ENCODE measurements at places on chromosomes 1 and 21.

DNA sequence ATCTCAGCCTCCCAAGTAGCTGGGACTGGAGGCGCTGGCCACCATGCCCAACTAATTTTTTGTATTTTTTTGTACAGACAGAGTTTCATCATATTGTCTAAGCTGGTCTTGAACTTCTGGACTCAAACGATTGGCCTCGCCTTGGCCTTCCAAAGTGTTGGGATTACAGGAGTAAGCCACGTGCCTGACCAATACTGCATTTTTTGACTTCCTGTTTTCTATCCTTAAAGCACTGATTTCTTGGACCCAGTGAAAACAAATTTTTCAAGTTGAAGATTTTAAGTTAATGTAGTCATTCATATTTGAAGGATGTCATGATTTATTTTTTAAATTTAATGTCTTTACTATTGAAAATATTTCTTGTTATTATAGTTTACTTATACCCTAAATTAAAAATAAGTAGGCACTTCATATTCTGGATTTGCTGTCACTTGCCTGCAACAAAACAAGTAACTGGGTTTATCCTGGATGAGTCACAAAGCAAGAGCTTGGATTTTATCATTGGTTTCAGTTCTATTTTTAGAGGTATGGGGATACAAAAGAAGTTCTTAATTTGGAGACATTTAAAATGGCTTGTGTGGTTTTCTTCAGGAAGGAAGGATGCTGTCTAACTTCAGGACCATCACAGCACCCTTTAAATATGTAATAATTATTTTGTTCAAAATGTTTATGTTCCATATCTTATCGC is 2.2 kb upstream of the VPS45 start:
- no peak for DNase-seq

GRCh38 chr1:31010086-31010989 is 55.2 kb downstream of the PUM1 start:
- DNase-seq, result no peak

DNA sequence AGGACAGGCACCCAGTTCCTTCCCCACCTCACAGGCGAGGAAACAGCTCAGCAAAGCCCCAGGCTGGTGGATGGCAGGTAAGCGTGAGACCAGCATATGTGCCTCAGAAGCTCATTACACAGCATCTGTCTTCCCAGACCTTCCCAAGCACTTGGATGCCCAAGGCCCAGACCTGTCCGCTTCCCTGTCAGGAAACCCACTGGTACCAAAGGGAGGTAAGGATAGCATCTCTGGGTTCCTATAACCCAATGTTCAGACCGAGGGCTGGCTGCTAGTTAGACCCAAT is 3.3 kb downstream of the POFUT2 start:
- no peak for DNase-seq

DNA sequence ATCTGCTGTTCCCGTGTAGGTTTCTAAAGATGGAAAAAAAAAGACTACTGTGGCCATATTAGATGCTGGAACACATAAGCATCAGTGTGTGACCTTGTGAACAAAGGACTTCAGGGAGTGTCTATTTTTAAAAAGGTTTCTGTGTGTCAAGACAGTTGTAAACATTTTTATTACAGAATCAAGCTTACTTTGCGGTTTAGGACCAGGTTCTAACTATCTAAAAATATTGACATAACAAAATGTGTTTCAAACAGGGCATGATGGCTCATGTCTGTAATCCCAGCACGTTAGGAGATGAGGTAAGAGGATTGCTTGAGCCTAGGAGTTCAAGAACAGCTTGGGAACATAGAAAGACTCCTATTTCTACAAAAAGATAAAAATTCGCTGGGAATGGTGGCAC is 7.1 kb upstream of the DDI2 start:
- DNase-seq, result no peak

All from activated naive CD4-positive, alpha-beta T cell (primary cell).